ENCODE measurements at places on chromosomes 5 and 9.

- peaks cover 35% of the 10 kb centered on the region for H3K4me1 ChIP-seq
- no peak overlapping the region for H3K4me3 ChIP-seq
- no peak overlapping the region for H3K27ac ChIP-seq
- H3K27me3 ChIP-seq = no peaks in the 10 kb centered on the region
- peaks cover 65% of the 10 kb centered on the region for H3K36me3 ChIP-seq
- DNase-seq = no peak
Observed at GRCh38 chr5:171405615-171406014, 13.8 kb upstream of the FGF18 start.

DNA sequence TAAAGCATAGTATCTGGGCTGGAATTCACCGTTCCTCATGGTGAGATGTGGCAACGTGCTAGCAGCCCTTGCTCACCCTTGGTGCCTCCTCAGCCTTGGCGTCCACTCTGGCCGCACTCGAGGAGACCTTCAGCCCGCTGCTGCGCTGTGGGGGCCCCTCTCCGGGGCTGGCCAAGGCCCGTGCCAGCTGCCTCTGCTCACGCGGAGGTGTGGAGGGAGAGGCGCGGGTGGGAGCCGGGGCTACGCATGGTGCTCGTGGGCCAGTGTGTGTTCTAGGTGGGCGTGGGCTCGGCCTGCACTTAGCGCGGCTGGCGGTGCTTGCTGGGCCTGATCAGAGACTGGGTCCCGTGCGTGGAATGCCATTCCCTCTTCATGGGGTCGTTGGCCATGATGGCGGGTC lies 424.2 kb downstream of the KCTD16 start:
- no peaks in the 10 kb centered on the region for H3K27me3 ChIP-seq
- H3K36me3 ChIP-seq = no peaks in the 10 kb centered on the region
- H3K4me3 ChIP-seq = no peak overlapping the region
- DNase-seq = no peak
- no peaks in the 10 kb centered on the region for H3K4me1 ChIP-seq

- DNase-seq = no peak
- peaks cover 32% of the 10 kb centered on the region for H3K36me3 ChIP-seq
- no peak overlapping the region for H3K27ac ChIP-seq
- H3K4me3 ChIP-seq = no peak overlapping the region
- peaks cover 68% of the 10 kb centered on the region for H3K4me1 ChIP-seq
Observed at GRCh38 chr9:121365564-121365963, 4.5 kb downstream of the STOM start.

- H3K36me3 ChIP-seq = no peaks in the 10 kb centered on the region
- H3K27ac ChIP-seq = no peak overlapping the region
- H3K27me3 ChIP-seq = no peaks in the 10 kb centered on the region
- DNase-seq = no peak
- no peaks in the 10 kb centered on the region for H3K4me1 ChIP-seq
- H3K4me3 ChIP-seq = no peak overlapping the region
Observed at GRCh38 chr5:15354021-15354420, 146.0 kb upstream of the FBXL7 start.

GRCh38 chr9:92385477-92385876 lies 18.9 kb downstream of the OGN start:
- H3K4me3 ChIP-seq = no peak overlapping the region
- H3K4me1 ChIP-seq = no peaks in the 10 kb centered on the region
- DNase-seq = no peak

GRCh38 chr9:128389395-128390149 lies 18.4 kb downstream of the URM1 start:
- no peak overlapping the region for H3K27ac ChIP-seq
- H3K27me3 ChIP-seq = no peaks in the 10 kb centered on the region
- H3K36me3 ChIP-seq = peaks cover 12% of the 10 kb centered on the region
- H3K4me3 ChIP-seq = no peak overlapping the region
- H3K4me1 ChIP-seq = no peaks in the 10 kb centered on the region

DNA sequence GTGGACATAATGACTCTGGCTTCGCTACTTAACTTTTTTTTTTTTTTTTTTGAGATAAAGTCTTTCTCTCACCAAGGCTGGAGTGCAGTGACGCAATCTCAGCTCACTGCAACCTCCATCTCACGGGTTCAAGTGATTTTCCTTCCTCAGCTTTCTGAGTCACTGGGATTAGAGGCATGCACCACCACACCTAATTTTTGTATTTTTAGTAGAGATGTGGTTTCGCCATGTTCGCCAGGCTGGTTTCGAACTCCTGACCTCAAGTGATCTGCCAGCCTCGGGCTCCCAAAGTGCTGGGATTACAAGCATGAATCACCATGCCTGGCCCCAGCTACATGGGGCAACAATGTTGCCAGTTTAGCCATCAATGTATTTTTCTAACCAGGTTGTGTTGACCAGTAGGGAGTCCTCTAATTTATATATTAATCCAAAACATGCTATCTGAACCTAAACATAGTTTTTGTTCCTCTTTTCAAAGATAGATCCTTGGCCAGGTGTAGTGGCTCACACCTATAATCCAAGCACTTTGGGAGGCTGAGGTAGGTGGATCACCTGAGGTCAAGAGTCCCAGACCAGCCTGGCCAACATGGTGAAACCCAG lies 120.3 kb upstream of the LHFPL2 start:
- no peaks in the 10 kb centered on the region for H3K27me3 ChIP-seq
- peaks cover 4% of the 10 kb centered on the region for H3K4me1 ChIP-seq
- H3K4me3 ChIP-seq = no peak overlapping the region
- no peaks in the 10 kb centered on the region for H3K36me3 ChIP-seq
- no peak overlapping the region for H3K27ac ChIP-seq
- DNase-seq = no peak

GRCh38 chr9:72119853-72120252 lies 29.4 kb upstream of the GDA start:
- H3K36me3 ChIP-seq = no peaks in the 10 kb centered on the region
- no peak overlapping the region for H3K27ac ChIP-seq
- DNase-seq = no peak

GRCh38 chr5:167767795-167768194 lies 523.6 kb upstream of the WWC1 start:
- no peak overlapping the region for H3K27ac ChIP-seq
- H3K4me1 ChIP-seq = no peaks in the 10 kb centered on the region
- no peaks in the 10 kb centered on the region for H3K36me3 ChIP-seq
- no peak overlapping the region for H3K4me3 ChIP-seq

GRCh38 chr5:3364433-3364832 lies 231.2 kb upstream of the IRX1 start:
- H3K36me3 ChIP-seq = no peaks in the 10 kb centered on the region
- H3K27ac ChIP-seq = no peak overlapping the region
- no peaks in the 10 kb centered on the region for H3K27me3 ChIP-seq

- no peaks in the 10 kb centered on the region for H3K27me3 ChIP-seq
- no peaks in the 10 kb centered on the region for H3K4me1 ChIP-seq
- H3K36me3 ChIP-seq = no peaks in the 10 kb centered on the region
- DNase-seq = no peak
- H3K4me3 ChIP-seq = no peak overlapping the region
Observed at GRCh38 chr5:72723581-72723980, 92.9 kb upstream of the TNPO1 start.

GRCh38 chr5:156208271-156208670 lies 118.7 kb upstream of the SGCD start:
- H3K27me3 ChIP-seq = no peaks in the 10 kb centered on the region
- H3K4me1 ChIP-seq = no peaks in the 10 kb centered on the region
- no peak overlapping the region for H3K4me3 ChIP-seq
- H3K27ac ChIP-seq = no peak overlapping the region
- no peak for DNase-seq

- DNase-seq = no peak
- H3K27me3 ChIP-seq = no peaks in the 10 kb centered on the region
- H3K36me3 ChIP-seq = no peaks in the 10 kb centered on the region
- no peak overlapping the region for H3K4me3 ChIP-seq
Observed at GRCh38 chr5:17154211-17154996, 63.0 kb upstream of the BASP1 start.

- H3K4me3 ChIP-seq = no peak overlapping the region
- no peaks in the 10 kb centered on the region for H3K36me3 ChIP-seq
- no peak overlapping the region for H3K27ac ChIP-seq
- H3K4me1 ChIP-seq = no peaks in the 10 kb centered on the region
- no peaks in the 10 kb centered on the region for H3K27me3 ChIP-seq
Observed at GRCh38 chr5:126538579-126538978, 56.4 kb downstream of the ALDH7A1 start.

DNA sequence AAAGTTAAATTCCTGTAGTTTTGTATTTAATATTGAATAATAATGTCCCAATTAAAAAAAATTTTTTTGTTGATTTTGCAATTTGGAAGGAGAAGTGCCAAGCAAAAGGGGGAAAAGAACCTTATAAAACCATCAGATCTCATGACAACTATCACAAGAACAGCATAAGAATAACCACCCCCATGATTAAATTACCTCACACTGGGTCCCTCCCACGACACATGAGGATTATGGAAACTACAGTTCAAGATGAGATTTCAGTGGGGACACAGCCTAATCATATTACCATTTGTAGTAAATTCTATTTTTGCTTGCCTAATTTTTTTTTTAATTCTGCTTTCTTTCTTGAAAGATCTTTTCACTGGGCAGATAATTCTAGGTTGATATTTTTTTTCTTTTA lies 33.4 kb upstream of the FCHO2 start:
- no peak overlapping the region for H3K27ac ChIP-seq
- DNase-seq = no peak
- H3K4me3 ChIP-seq = no peak overlapping the region
- no peaks in the 10 kb centered on the region for H3K4me1 ChIP-seq
- H3K27me3 ChIP-seq = peaks cover 3% of the 10 kb centered on the region

DNA sequence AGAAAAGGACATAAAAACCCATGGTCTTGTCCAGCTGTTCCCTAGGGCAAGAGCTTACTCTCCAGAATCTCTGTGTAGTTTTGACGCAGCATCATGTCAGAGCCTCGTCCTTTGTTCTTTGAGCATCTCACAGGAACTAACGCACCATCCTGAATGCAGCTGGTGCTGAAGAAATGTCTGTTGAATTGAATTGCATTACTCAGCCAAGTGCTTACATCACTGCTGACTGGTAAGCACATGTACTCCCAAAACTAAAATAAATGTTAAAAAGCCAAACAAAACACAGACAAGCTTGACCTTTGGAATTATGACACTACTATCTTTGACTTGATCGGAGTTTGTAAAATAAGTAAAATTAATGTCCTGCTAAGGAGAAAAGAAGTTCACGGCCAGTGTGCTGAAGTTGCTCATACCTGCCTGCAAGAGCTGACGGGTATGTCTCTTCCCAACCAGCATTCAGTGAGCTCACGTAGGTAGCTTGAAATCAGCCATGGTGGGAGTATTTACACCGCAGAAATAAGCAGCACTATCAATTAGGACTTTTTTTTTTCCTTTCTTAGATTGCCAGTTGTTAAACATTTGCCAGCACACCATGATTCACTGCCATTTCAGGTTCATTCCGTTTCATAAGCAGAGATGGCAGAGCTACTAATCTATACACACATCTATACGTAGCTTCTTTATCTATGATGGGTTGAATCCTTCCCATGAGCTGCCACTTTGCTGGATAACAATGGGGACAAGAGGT lies 310.6 kb upstream of the MSX2 start:
- H3K4me1 ChIP-seq = peaks cover under 1% of the 10 kb centered on the region
- H3K27me3 ChIP-seq = peaks cover 3% of the 10 kb centered on the region
- no peaks in the 10 kb centered on the region for H3K36me3 ChIP-seq

Measured in activated CD8-positive, alpha-beta T cell treated with anti-CD3 and anti-CD28 coated beads, Interleukin-2, amount 10 ng/mL, durations not matched to agents 7 days and 5 days (primary cell).